ENCODE measurements at places on chromosomes 4 and X.

DNA sequence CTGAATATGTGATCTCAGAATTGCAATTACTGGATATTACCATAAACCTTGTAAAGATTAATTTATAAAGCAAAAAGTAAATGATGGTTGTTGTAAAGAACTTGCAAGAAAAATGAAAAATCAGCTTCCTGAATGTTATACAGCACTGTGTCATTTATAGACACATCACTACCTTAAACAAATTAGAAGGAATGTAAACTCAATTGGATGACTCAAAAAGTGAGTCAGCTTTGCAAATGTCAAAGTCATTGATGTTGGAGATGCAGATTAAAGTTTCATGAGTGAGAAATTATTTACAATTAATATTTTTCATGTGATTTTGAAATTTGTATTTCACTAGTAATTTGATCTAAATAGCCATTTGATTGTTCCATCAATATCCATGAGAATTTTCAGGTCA is 193.2 kb downstream of the RAPGEF2 start:
- no peak for DNase-seq

DNA sequence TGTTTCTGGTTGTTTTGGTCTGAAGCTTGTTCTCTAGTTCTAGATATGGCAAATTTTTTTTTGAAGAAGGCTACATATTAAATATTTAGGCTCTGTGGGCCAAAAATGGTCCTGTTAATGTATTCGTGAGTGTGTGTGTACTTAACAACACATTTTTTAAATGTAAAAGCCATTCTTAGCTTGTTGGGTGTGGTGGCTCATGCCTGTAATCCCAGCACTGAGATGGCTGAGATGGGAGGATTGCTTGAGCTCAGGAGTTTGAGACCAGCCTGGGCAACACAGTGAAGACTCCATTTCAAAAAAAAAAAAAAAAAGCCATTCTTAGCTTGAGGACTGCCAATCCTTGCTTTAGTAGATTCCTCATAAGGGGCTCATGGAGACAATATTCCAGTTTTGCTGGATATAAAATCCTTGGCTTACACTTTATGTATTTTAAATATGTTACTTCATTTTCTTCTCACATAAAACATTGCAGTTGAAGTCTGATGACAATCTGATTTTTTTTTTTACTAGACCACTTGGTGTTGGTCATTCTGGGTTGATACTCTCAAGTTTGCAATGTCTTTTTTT is 23.4 kb downstream of the NOCT start:
- DNase-seq, result no peak

DNA sequence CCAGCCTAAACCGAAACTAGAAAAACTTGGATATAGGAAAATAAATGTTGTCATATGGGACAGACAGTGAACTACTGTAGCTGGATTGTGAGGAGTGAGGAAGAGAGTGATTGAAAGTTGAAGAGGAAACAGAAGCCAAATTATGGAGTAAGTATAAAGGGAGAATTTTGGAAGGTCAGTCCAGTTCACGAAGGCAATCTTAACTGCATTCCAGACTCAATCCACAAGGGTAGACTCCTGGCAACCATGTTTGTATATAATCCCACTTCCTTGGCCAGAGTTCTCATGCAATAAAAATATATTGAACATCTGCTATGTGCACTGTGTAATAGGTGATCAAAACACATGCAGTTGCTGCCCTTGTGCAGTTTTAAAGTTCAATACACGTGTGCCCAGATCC is 58.6 kb upstream of the CAMK2D start:
- DNase-seq, result no peak

DNA sequence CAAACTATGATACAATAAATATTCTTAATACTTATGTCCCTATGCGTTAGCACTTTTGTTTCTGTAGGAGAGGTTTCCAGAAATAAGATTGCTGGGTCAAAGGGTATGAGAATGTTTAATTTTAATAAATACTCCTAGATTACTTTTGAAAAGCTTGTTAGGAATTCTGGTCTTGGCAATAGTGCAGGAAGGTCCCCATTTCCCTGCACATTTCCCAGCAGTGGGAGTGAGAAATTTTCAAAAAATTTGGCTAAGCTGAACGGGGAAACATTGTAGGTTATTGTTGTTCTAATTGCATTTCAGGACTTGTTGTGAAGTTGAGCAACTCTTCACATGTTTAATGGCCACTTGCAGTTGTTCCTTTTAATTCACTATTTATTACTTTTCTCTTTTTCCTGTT is 27.1 kb downstream of the IGFBP7 start:
- DNase-seq, result no peak

- no peak for DNase-seq
Observed at GRCh38 chr4:186587416-186588018, 32.1 kb upstream of the MTNR1A start.

- no peak for DNase-seq
Observed at GRCh38 chr4:3213106-3213425, 35.9 kb upstream of the MSANTD1 start.

- no peak for DNase-seq
Observed at GRCh38 chr4:12889054-12889453, 595.1 kb downstream of the RAB28 start.

DNA sequence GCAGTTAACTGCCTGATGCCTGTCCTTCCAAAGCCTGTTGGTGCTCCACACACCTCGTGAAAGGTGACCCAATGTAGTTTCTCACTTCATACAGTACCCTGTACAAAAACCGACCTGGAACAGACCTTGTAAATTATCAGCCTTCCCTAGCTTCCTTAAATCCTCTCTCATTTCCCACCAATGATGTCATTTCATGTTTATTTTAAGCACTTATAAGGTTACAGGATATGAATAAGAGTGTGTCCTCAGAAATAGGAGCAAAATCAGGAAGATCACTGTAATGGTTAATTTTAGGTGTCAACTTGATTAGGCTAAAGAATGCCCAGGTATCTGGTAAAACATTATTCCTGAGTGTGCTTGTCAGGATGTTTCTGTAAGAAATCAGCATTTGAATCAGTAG is 44.7 kb downstream of the TMEM150C start:
- DNase-seq, result no peak

DNA sequence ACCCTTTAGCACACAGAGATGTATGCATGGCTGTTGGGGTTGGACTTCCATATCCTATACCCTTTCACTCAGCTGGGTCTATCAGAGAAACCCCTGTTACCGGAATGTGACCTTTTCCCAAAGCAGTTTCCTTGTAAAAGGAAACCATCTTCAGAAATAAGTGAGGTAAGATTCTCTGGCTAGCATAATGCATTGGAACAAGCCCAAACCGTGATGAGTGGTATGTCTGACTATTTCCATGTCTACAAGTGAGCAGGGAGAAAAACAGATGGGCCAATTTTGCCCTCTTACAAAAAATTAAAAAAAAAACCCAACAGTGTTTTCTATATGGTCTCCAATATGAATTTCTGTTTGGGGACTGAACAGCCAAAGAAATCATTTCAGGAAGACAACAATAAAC is 283.9 kb downstream of the SMARCA1 start:
- DNase-seq, result no peak

GRCh38 chrX:19761554-19762295 is 125.7 kb downstream of the SH3KBP1 start:
- no peak for DNase-seq

DNA sequence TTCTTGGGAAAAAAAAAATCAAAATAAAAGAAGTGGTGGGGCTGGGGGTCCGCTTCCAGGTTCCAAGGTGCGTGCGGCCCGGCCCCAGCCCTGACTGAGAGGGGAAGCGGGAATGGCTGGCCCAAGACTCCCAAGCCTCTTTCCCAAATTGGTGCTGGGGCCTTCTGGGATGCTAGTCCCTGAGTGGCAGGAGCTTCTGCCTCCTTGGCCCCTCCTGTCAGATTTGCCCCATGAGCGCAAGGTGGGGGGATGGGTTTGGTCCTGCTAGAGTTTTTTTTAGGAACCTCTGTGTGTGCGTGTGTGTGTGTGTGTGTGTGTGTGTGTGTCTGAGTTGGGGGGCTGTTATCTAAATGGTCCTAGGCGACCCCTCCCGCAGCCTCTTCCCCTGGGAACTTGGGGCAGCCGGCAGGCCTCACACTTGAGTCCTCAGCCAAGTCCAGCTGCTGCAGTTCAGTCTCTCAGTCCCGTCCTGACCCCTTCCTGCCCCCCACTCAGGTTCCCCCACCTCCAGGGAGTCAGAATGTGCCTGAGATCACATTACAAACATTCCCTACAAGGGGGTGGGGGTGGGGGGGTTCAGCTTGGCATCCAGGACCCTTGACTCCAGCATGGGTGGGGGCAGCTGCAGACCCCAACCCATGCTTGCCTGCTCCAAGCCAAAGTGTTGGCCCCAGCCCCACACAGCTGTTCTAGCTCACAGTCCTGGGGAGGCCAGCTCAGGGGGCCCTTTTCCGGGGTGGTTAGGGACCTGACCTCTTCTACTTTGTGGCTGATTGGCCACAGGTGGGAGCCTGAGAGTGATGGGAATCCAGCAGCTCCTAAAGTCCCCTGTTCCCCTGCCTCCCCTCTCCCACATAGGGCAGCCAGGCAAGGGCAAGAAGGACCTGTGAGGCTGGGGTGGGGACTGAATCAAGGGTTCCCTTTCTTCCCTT is 4.0 kb downstream of the EFNB1 start:
- no peak for DNase-seq

GRCh38 chrX:150508451-150509367 is 59.7 kb upstream of the MTM1 start:
- DNase-seq, result no peak

GRCh38 chrX:149467461-149467860 is 37.6 kb downstream of the IDS start:
- DNase-seq, result no peak

- DNase-seq, result no peak
Observed at GRCh38 chr4:122705547-122706117, 26.9 kb upstream of the BBS12 start.

GRCh38 chrX:23514082-23514481 is 153.2 kb upstream of the PRDX4 start:
- DNase-seq, result no peak

- no peak for DNase-seq
Observed at GRCh38 chrX:71629467-71629866, 11.2 kb upstream of the CXCR3 start.

All from CD4-positive, alpha-beta memory T cell (primary cell).